ENCODE measurements at places on chromosomes 5 and 9. TPM values are rescaled to one million over a fixed set of nuclear protein-coding genes. Genes with fewer than 3 reads are reported as not detected.
A peak's percentile ranks its signal among the peaks of the same experiment; 100 is the strongest.

The QRFP gene
- total RNA-seq, result not detected

The SYNPO gene
- 327 TPM for total RNA-seq

The IFNA2 gene
- not detected for total RNA-seq

The SIMC1 gene
- 13.7 TPM for total RNA-seq

DNA sequence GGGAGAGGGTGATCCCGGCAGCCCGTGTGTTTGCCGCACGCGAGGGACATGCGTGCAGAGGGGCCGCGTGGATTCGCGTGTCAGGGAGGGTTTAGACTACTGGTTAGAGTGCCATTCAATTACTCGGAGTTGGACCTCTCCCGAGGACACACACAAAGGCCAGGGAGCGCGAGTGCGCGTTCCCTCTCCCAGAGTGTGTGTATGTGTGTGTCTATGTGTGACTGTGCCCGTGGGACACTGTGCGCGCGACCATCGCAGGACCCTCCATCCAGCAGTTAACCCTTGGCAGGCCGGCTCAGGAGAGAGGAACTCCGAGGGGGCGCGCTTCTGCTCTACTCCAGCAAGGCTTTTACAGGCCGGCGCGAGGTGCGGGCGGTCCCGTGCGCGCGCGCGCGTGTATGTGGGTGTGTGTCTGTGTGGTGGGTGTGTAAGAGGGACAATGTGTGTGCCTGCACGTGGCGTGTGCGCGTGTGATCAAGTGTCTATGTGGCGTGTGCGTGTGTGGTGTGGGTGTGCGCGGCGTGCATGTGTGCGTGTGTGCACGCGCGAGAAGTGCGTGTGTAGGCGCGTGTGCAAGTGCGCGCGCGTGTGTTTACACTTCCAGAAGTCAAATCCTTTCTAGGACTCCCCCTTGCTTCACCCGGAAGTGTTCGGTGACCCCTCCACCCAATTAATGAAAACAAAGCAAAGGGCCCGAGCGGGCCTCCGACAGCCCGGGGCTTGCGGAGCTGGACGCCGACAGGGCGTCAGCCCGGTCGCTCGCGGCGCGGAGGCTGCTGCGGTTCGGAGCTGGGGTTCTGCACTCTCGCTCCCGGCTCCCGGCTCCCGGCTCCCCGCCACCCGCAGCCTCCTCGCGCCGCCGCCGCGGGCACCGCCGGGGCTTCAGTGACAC, 75.3 kb upstream of the TBCA start:
- no peaks in the 10 kb centered on the region for H3K36me3 ChIP-seq
- no peak overlapping the region for H3K27ac ChIP-seq
- peak overlapping the region; percentile 11 for H3K4me3 ChIP-seq
- no peaks in the 10 kb centered on the region for H3K27me3 ChIP-seq
- peak; percentile 81 for DNase-seq

GRCh38 chr5:173089581-173089980, 33.4 kb downstream of the CREBRF start:
- H3K27me3 ChIP-seq, result no peaks in the 10 kb centered on the region
- H3K36me3 ChIP-seq, result peaks cover 2% of the 10 kb centered on the region
- H3K4me3 ChIP-seq, result no peak overlapping the region
- no peak overlapping the region for H3K27ac ChIP-seq
- DNase-seq, result no peak

- no peak overlapping the region for H3K27ac ChIP-seq
- no peaks in the 10 kb centered on the region for H3K4me1 ChIP-seq
- H3K27me3 ChIP-seq, result no peaks in the 10 kb centered on the region
- H3K36me3 ChIP-seq, result no peaks in the 10 kb centered on the region
Observed at GRCh38 chr9:27653957-27654356, 80.7 kb upstream of the C9orf72 start.

All from aorta (tissue), 5 donors.